ENCODE measurements at places on chromosomes 6 and 20. TPM values are rescaled to one million over a fixed set of nuclear protein-coding genes. Genes with fewer than 3 reads are reported as not detected.

DNA sequence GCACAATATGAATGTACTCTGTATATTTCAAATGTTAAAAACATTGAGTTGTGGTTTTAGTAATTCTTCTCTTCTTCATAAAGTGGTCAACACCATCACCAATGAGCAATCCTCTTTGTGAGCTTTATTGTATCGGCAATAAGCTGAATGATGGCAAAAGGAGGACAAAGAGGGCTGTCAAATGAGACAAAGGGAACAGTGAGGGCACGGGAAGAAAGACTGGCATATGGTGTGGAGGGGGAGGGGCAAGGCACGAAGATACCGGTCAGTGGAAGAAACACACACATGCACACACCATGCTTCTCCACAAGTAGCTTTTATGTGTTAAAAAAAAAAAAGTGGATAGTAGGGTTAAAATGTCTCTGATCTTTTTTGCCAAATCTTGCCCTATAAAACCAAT, 506.8 kb upstream of the CITED2 start:
- no peaks in the 10 kb centered on the region for H3K4me1 ChIP-seq
- H3K27me3 ChIP-seq, result no peaks in the 10 kb centered on the region
- no peak for DNase-seq
- no peak overlapping the region for H3K27ac ChIP-seq
- no peaks in the 10 kb centered on the region for H3K36me3 ChIP-seq
- H3K4me3 ChIP-seq, result no peak overlapping the region

- H3K27ac ChIP-seq, result peak overlapping the region; percentile 99
- H3K4me1 ChIP-seq, result peaks cover 11% of the 10 kb centered on the region
- H3K27me3 ChIP-seq, result no peaks in the 10 kb centered on the region
- peak overlapping the region; percentile 95 for H3K4me3 ChIP-seq
Measured at GRCh38 chr6:17600527-17601385, 654 bp downstream of the FAM8A1 start.

GRCh38 chr6:132011582-132011981, 60.4 kb upstream of the CCN2 start:
- no peak for DNase-seq
- H3K27ac ChIP-seq, result no peak overlapping the region
- H3K4me1 ChIP-seq, result no peaks in the 10 kb centered on the region
- H3K27me3 ChIP-seq, result no peaks in the 10 kb centered on the region

DNA sequence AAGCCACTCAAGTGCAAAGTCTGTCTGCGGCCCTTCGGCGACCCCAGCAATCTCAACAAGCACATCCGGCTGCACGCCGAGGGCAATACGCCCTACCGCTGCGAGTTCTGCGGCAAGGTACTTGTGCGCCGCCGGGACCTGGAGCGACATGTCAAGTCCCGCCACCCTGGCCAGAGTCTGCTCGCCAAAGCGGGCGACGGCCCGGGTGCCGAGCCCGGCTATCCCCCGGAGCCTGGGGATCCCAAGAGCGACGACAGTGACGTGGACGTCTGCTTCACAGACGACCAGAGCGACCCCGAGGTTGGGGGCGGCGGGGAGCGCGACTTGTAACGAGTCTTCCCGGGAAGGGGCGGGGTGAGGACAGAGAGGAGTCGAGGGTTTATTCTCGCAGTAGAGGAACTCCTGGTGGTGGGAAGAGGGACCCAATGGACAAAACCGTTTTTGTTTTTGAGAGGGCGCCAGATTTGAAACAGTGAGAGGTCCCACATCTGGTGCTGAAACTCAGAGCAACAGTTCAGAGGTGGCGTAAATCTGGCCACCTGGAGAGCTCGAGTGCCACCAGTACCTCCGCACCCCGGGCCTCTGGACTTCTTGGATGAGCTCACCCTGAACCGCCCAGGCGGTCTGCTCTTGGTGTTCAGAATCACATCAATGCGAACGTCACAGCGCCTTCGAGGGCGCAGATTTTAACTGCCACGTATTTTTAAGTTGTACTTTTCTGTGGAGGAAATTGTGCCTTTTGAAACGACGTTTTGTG, 8.0 kb downstream of the PRDM13 start:
- peak; percentile 47 for DNase-seq
- H3K36me3 ChIP-seq, result no peaks in the 10 kb centered on the region
- no peaks in the 10 kb centered on the region for H3K4me1 ChIP-seq
- peaks cover 88% of the 10 kb centered on the region for H3K27me3 ChIP-seq
- no peak overlapping the region for H3K27ac ChIP-seq

- no peaks in the 10 kb centered on the region for H3K27me3 ChIP-seq
- peaks cover 3% of the 10 kb centered on the region for H3K36me3 ChIP-seq
- no peaks in the 10 kb centered on the region for H3K4me1 ChIP-seq
- H3K27ac ChIP-seq, result no peak overlapping the region
- H3K4me3 ChIP-seq, result no peak overlapping the region
- DNase-seq, result no peak
Measured at GRCh38 chr6:107868867-107869611, 44.9 kb upstream of the SCML4 start.

DNA sequence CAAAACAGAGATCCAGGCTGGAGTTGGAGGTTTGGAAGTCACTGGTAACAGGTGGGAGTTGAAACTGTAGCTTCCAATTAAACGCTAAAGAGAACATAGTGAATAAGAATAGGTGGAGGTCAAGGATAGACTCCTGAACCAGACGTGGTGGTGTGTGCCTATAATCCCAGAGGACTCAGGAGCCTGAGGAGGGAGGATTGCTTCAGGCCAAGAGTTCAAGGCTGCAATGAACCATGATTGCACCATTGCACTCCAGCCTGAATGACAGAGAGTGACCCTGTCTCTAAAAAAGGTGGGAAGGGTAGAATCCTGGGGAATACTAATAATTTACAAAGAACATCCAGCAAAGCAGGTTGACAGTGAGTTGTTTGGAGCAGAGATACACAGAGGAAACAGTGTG, 13.6 kb downstream of the NRSN1 start:
- peaks cover 10% of the 10 kb centered on the region for H3K4me1 ChIP-seq
- H3K27me3 ChIP-seq, result no peaks in the 10 kb centered on the region
- no peaks in the 10 kb centered on the region for H3K36me3 ChIP-seq

DNA sequence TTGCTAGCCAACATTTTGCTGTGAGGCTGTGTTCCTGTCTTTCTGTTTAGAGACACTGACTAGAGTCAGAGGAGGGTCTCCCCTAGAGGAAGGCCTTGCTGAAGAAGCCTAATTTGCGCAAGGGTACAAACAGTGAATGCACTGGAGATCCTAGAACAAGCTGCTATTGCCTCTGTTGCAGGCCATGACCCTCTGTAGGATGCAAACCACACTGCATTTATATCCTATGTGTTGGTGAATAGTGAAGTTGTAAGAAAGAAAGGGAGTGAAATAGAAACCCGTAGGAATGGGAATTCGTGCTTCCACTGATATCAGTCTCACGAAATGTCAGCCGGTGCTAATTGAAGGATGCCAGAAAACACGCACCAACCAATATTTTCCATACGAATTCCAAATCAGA, 88.2 kb downstream of the GJA1 start:
- no peaks in the 10 kb centered on the region for H3K27me3 ChIP-seq
- no peaks in the 10 kb centered on the region for H3K36me3 ChIP-seq
- H3K27ac ChIP-seq, result no peak overlapping the region
- peaks cover 2% of the 10 kb centered on the region for H3K4me1 ChIP-seq
- no peak for DNase-seq
- H3K4me3 ChIP-seq, result no peak overlapping the region

- DNase-seq, result no peak
- no peaks in the 10 kb centered on the region for H3K27me3 ChIP-seq
- H3K4me3 ChIP-seq, result no peak overlapping the region
- H3K36me3 ChIP-seq, result no peaks in the 10 kb centered on the region
- H3K4me1 ChIP-seq, result no peaks in the 10 kb centered on the region
Measured at GRCh38 chr6:72760114-72760793, 138.4 kb downstream of the KCNQ5 start.

Gene TBPL1
- 31.3 TPM for total RNA-seq

Data from lung (tissue), 17 donors.